ENCODE measurements at places on chromosomes 4 and X.

- no peaks in the 10 kb centered on the region for H3K4me1 ChIP-seq
- DNase-seq: no peak
Measured at GRCh38 chr4:14272206-14272605, 644.7 kb upstream of the BOD1L1 start.

GRCh38 chrX:22397566-22397965, 124.9 kb downstream of the CBLL2 start:
- H3K4me1 ChIP-seq: no peaks in the 10 kb centered on the region
- H3K4me3 ChIP-seq: no peak overlapping the region
- no peaks in the 10 kb centered on the region for H3K36me3 ChIP-seq
- H3K27me3 ChIP-seq: no peaks in the 10 kb centered on the region

DNA sequence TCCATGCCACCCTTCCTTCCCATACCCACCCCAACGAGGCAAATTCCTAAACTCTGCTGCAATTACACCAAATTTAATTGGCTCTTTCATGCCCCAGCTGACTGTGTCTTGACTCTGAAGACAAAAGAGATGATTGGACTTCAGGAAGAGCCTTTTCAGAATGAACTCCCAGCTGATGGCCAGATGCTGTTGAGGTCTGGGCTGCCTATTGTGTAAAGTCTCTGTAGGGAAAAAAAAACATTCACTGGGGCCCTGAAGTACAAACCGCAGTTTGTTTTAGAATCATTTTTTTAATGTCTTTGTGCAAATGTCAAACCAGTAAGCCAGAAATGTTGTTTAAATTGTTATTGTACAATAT, 174.8 kb downstream of the HHIP start:
- H3K4me1 ChIP-seq: no peaks in the 10 kb centered on the region
- no peak overlapping the region for H3K27ac ChIP-seq
- DNase-seq: no peak
- no peaks in the 10 kb centered on the region for H3K36me3 ChIP-seq

- H3K36me3 ChIP-seq: no peaks in the 10 kb centered on the region
- H3K27me3 ChIP-seq: peaks cover 30% of the 10 kb centered on the region
- DNase-seq: no peak
Measured at GRCh38 chr4:26048950-26049349, 134.9 kb downstream of the SMIM20 start.

DNA sequence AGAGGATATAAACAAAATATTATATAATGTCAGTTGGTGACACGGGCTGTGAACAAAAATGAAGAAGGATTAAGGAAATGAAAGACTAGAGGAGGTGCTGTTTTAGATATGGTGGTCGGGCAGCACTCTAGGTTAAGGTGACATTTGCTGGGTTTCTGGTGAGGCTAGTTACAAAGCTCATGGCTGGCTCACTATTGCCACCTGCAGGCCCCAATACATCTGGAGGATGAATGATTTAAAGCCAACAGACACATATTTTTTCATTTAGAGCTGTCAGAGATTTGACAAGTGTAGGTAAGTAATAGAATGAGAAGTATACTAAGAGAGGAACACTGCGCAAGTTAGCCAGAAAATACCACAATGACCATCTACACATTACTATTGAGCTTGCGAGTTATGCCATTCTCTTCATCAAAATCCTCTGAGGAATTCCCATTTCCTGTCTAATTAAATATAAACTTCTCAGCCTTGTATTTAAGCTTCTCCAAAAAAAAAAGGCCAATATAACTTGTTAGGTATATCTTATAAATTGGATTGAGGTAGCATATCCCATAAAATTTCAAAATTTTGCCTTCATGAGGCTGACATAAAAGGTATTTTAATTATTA, 6.4 kb upstream of the FGG start:
- H3K27me3 ChIP-seq: peaks cover 10% of the 10 kb centered on the region

DNA sequence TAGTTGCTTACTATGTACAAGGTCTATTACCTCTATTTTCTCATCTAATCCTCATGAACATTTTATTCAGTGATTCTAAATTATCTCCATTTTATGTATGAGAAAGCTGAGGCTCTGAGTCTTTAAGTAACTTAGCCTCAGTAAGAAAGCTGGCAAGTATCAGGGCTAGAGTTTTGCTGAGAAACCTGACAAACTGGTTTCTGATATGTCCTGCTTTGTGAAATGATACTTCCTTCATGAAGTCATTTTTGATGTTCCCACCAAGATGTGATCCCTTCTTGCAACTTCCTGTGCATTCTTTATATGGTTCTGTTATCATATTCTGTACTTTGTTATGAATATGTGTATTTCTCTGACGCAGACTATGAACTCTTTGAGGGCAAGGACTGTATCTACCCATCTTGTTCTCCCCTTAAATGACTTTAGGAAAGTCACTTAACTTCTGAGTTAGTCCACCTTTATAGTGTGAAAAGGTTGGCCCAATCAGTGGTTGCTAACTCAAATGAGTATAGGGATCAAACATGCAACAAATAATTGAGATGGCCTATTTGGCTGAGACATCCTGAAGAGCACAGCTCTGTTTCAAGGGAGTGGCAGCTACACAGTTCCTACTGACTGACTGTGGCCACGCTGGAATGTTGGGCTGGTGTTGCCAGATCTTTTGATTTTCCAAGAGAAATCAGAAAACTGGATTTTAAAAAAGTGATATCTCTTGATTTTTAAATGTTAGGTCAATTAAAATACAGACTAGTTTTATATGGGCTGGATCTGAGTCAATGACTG, 127.9 kb upstream of the AMOT start:
- no peaks in the 10 kb centered on the region for H3K36me3 ChIP-seq
- H3K27ac ChIP-seq: no peak overlapping the region
- no peak overlapping the region for H3K4me3 ChIP-seq
- no peaks in the 10 kb centered on the region for H3K27me3 ChIP-seq
- H3K4me1 ChIP-seq: no peaks in the 10 kb centered on the region

DNA sequence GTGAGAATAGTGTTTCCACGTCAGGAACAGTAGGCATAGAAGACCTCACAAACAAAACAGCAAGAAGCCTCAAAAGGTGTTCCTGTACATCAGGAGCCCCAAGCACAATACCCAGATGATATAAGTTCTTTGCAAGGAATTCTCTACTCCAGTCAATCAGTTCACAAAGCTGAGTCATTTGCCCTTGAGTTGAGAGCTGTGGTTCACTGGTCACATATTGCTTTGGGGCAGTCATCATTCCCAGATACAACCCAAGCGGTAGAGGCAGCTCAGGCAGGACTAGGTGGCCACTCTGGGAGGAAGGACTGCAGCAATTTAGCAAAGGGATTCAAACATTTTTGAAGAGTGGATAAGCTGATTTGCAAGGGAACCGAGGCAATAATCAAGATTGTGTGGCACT, 551.5 kb upstream of the ZFP42 start:
- H3K4me1 ChIP-seq: no peaks in the 10 kb centered on the region
- H3K27me3 ChIP-seq: no peaks in the 10 kb centered on the region
- DNase-seq: no peak
- H3K4me3 ChIP-seq: no peak overlapping the region

- H3K27ac ChIP-seq: no peak overlapping the region
- no peaks in the 10 kb centered on the region for H3K36me3 ChIP-seq
- peaks cover 34% of the 10 kb centered on the region for H3K27me3 ChIP-seq
- no peak overlapping the region for H3K4me3 ChIP-seq
- no peaks in the 10 kb centered on the region for H3K4me1 ChIP-seq
Measured at GRCh38 chrX:17369309-17369708, 5.7 kb upstream of the NHS start.

GRCh38 chrX:123188081-123188480, 4.0 kb downstream of the GRIA3 start:
- H3K4me3 ChIP-seq: no peak overlapping the region
- no peak overlapping the region for H3K27ac ChIP-seq
- H3K27me3 ChIP-seq: peaks cover 26% of the 10 kb centered on the region

DNA sequence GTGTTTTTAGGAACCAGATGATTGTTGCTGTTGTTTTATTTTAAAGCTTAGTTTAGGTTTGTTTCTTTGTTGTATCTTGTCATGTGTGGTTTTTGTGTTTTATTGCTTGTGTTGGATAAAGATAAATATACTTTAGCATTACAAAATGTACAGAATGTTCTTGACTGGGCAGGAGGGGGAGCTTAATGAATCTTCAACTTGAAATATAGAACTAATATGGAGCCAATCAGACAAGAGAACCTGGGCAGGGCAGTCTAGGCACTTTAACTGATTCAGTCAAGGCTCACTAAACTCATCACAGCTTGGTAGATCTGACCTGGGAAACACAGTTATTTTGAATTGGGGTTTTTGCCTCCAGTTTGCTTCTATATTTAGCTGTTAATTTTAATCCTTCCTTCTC, 304.2 kb downstream of the ARHGAP24 start:
- H3K4me1 ChIP-seq: no peaks in the 10 kb centered on the region
- no peak overlapping the region for H3K27ac ChIP-seq
- no peak overlapping the region for H3K4me3 ChIP-seq
- no peak for DNase-seq
- no peaks in the 10 kb centered on the region for H3K36me3 ChIP-seq

GRCh38 chr4:156487107-156487506, 484.5 kb downstream of the PDGFC start:
- no peaks in the 10 kb centered on the region for H3K36me3 ChIP-seq
- DNase-seq: no peak
- no peak overlapping the region for H3K27ac ChIP-seq
- no peak overlapping the region for H3K4me3 ChIP-seq

- no peak overlapping the region for H3K4me3 ChIP-seq
- no peaks in the 10 kb centered on the region for H3K27me3 ChIP-seq
- H3K27ac ChIP-seq: no peak overlapping the region
- H3K4me1 ChIP-seq: no peaks in the 10 kb centered on the region
- H3K36me3 ChIP-seq: no peaks in the 10 kb centered on the region
- no peak for DNase-seq
Measured at GRCh38 chr4:81084634-81085033, 54.1 kb downstream of the BMP3 start.

DNA sequence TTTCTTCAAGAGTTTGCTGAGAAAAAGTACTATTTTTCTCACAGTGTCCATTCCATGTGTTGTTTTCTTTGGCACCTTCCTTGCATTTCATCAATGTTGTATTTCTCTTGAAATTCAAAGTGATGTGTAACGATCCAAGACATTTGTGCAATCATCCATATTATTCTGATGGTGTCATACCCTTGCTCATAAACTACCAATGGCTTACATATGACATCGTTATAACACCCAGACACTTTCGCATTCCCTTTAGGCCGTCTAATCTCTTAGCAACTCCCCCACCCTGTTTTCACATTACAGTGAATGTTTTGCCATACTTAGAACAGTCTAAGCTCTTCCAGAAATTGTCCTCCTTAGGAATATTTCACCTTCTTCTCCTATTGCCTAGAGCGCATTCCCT, 1779.0 kb downstream of the PCDH7 start:
- H3K4me1 ChIP-seq: no peaks in the 10 kb centered on the region
- H3K27ac ChIP-seq: no peak overlapping the region
- H3K27me3 ChIP-seq: no peaks in the 10 kb centered on the region
- no peak overlapping the region for H3K4me3 ChIP-seq

GRCh38 chrX:114462266-114462665, 121.6 kb upstream of the HTR2C start:
- no peaks in the 10 kb centered on the region for H3K4me1 ChIP-seq
- no peak overlapping the region for H3K4me3 ChIP-seq
- no peak for DNase-seq
- no peaks in the 10 kb centered on the region for H3K36me3 ChIP-seq
- H3K27ac ChIP-seq: no peak overlapping the region

DNA sequence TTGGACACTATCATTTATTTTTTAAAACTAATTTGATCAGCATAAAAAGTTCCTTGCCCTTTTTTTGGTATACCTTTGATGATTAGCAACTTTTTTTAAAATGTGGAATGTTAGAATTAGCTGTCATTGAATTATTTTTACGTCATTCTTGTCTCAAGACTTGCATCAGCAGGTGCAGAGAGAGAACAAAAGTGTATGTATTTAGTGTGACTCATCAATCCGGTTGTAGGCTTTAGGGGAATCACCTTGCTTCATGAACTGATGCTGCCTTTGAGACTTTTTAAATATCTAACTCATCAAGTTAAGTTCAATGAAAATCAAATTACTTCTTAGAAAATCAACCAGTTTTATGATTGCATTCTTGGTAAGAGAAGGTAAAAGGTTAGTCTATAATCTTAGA, 125.1 kb downstream of the ARX start:
- H3K27me3 ChIP-seq: no peaks in the 10 kb centered on the region
- no peak overlapping the region for H3K4me3 ChIP-seq
- H3K27ac ChIP-seq: no peak overlapping the region
- peaks cover 30% of the 10 kb centered on the region for H3K36me3 ChIP-seq

DNA sequence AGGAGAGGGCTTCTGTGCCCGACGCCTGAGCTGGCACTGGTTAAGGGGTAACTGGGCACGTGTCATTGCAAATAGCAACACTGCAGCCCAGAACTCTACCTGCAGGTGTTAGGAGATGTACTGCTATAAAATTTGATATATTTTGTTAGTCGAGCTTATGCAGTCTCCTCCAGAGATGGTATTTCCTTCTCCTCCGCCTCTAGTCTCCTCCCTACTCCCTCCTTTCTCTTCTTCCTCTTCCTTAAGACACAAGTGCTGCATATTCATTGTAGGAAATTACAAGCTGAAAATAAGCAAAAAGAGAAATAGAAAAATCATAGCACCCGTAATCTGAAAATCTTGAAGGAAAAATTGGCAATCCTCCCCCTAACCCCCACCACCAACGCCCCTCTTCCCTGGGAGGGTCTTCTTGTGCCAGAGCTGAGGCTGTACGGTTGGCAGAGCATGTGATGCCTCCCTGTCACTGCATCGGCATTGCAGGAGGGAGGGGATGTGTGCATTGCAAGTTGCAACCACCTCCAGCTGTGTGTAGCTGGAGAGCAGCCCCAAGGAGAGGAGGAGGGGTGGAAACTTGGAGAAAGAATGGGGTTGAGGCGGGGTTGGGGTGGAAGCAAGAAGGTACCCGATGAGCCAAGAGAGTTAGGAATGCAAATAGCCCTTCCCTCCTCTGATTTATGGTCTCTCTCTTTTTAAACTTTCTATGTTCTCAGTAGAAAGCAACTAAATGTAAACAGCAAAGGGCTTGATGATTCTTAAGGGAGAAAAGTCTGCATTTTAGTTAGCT, 48.3 kb upstream of the MND1 start:
- H3K27ac ChIP-seq: no peak overlapping the region
- no peak for DNase-seq
- H3K4me1 ChIP-seq: no peaks in the 10 kb centered on the region
- H3K27me3 ChIP-seq: peaks cover 6% of the 10 kb centered on the region
- H3K4me3 ChIP-seq: no peak overlapping the region
- H3K36me3 ChIP-seq: peaks cover 6% of the 10 kb centered on the region
